ENCODE measurements at places on chromosomes 2 and 18.

DNA sequence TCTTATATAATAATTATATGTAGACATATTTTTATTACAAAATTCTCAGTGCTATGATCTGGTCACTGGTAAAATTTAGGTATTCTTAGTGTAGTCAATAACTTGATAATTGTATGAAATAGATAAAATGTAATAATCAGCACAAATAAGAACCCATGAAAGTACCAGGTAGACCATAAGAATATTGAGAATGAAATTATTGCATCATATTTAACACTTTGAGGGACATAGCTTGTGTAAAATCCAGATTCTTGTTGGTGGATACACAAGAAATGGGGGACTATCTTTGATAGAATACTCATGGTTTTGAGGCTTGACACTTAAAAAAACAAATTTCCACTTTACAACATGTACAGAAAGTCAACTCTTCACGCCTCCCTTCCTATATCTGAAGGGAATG lies 898.8 kb upstream of the DDX18 start:
- no peak for DNase-seq

GRCh38 chr2:236628256-236628901 lies 58.8 kb downstream of the ACKR3 start:
- no peak for DNase-seq

DNA sequence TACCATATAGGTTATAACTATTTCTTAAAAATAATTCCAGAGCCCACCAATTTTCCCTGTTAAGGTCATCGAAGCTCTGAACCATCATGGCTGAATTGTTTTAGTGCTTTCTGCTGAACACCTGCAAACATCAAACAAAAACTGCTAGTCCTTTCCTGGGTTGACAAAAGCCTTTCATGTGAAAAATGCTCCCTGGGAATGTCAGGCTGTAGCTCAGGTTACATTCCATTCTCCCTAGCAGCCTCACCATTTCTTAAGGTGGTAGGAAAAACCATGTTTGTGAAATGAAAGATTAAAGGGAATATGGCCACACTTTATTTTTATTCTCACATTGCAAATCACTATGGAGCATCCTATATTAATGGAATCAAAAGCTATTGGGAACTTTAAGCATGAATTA lies 5.7 kb downstream of the TCF4 start:
- no peak for DNase-seq

- DNase-seq = no peak
These were observed 223.4 kb downstream of the WDPCP start for GRCh38 chr2:63364866-63365265.

DNA sequence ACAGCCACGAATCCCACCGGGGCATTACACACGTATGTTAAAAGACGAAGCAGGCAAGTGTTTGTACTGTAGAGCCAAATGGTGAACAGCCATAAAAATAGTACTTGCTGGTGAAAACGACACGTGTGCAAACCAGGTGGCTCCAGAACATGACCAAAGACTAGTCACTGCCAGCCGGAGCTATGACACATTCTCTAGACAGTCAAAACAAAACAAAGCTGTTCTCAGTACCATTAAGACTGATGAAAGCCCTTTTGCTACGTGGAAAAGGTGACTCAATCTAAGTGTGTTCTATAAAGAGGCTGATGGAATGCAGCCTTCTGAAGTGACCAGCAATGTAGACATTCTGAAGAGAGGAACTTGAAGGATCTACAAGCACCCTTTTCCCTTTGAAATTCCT lies 367.7 kb upstream of the NETO1 start:
- no peak for DNase-seq

DNA sequence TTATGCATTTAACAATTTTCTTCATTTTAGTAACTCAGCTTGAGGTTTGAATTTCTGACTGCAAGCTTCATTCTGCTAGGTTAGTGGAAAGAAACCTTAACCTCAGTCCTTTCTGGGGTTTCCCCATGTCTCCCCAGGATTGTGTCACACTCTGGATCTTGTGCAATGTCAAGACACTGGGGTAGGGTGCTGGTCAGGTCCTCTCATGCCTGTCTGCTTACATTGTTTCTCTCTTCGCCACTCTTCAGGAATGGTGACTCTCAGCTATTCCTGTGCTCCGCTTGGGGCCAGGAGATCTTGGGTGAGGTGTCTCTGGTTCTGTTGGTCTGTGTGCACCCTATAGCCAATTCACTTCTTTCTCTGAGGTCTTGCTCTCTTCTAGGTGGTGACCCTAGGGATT lies 23.9 kb downstream of the CTLA4 start:
- DNase-seq = no peak

DNA sequence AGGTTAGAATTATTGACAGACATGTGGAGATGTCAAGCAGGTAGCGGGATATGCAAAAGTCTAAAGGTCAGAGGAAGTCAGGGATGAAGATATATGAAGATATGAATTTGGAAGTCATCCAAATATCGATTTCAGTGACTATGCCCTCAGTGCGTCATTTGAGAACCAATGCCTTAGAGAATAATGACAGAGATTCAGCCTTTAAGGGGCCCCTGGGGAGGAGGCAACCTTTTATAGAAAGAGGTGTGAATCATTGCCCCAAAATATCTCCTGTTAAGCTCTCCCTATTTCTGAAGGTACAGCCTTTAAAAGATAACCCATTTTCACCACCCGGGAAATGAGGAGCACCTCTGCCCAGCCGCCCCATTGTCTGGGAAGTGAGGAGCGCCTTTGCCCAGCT lies 223.4 kb downstream of the NCKAP5 start:
- no peak for DNase-seq

DNA sequence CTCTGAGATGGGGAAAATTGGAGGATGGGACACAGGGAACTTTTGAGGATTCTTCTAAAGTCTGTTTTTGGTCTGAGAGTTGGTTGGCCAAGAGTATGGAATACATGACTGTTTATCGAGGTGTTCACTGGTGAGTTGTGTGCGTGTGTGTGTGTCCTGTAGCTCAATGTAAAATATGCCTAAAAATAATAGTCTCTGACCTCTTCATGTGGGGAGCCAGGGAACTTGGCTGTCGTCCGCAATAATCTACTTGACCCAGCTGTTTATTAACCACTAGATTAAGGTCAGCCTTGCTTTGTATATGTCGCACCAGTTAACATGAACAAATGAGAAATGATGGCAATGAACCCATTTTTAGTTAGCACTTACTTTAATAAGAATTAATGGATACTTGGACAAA lies 177.5 kb upstream of the TPO start:
- no peak for DNase-seq

DNA sequence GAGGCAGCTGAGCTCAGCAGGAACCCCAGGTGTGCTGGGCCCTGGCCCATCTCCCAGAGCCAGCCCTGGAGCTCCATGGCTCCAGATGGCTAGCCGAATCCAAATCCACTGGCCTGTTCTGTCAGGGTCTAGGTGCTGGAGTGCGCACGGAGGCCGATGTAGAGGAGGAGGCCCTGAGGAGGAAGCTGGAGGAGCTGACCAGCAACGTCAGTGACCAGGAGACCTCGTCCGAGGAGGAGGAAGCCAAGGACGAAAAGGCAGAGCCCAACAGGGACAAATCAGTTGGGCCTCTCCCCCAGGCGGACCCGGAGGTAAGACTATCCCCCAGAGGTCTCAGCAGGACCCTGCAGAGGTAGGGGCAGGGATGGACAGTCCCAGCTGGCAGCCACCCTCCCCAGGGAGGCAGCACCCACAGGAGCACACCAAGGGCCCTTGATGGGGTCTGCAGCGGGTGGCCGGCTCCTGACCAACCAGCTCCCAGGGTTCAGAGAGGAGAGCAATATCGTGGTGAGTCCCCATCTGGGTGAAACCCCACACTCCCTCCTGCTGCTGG lies 26.1 kb upstream of the PRLH start:
- DNase-seq = no peak

- DNase-seq = no peak
These were observed 33.4 kb downstream of the MYCN start for GRCh38 chr2:15973481-15974401.

DNA sequence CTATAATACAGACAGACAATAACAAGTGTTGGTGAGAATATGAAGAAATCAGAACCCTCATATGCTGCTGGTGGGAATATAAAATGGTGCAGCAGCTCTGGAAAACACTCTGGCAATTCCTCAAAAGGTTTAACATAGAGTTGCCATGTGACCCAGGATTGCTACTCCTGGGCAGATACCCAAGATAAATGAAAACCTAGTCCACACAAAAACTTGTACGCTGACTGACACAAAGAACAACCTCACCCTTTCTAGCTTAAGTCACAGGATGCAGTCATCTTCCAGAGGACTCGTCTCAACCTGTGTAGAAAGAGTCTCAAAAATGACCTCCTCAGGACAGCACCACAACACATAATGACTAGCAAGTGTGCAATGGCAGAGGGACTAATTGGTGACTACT lies 71.6 kb upstream of the ACAA2 start:
- no peak for DNase-seq

DNA sequence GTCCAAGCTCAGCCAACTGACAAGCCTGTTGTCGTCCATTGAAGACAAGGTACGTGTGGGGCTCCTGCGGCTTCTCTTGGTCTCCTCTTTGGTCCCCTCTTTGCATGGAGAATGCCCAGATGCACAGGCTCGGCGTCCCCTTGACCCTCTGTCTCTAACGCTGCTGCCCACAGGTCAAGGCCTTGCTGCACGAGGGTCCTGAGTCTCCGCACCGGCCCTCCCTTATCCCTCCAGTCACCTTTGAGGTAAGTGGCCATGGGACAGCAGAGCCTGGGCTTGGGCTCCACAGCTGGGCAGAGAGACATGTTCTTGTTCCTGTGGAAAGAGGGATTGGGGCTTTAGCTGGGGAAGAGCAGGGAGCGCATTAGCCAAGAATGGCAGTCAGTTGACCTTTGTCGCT lies 86.1 kb downstream of the INPP5D start:
- no peak for DNase-seq

GRCh38 chr18:22286585-22286984 lies 117.2 kb downstream of the GATA6 start:
- no peak for DNase-seq

- DNase-seq = no peak
These were observed 75.0 kb downstream of the KCNG2 start for GRCh38 chr18:79872527-79873444.

- no peak for DNase-seq
These were observed 2.4 kb upstream of the ETAA1 start for GRCh38 chr2:67394734-67395133.

DNA sequence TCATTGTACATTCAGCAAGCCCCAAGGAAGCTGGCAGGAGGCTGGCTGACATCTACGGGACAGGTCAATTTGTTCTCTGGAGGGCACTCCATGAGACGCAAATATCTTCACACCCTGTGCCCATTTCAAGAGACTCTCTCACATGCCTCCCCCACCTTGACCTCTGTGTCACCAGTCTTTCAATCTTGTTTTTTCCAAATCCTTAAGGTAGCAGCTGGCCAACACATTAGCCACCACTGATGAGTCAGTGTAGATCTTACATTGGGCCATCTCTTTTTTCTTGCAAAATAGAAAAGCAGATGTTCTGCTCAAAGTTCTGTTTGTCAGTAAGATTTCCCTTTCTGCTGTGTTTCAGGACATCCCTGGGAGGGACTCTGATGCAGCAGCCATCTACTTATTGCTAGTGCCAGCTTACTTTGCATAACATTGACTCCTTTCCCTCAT lies 1.7 kb upstream of the DPP4 start:
- no peak for DNase-seq

DNA sequence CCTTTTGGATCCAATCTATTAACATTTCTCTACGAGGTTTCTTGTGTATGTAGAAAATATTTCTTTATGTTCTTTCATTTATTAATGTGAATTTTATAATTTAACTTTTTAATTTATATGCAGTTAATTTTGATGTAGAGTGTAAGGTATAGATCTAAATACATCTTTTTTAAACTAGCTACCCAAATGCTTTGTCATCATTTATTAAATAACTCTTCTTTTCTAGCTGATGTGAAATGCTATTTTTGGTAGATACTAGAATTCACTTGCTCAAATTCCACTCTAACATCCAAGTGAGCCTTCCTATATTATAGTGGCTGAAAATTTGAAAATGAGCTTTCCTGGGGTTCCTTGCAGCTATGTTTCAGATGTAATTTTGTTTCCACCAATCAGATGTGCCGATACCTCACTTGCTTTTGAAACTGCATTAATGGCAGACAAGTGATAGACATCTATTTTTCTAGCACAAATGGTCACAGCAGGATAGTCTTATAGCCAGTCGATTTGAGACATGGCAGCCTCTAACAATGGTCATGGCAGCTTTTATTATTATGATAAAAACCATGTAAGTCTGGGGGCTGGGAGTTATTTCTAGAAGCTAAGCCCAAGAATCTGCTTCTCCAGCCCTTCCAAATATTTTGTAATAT lies 10.9 kb upstream of the ICOS start:
- DNase-seq = no peak

DNA sequence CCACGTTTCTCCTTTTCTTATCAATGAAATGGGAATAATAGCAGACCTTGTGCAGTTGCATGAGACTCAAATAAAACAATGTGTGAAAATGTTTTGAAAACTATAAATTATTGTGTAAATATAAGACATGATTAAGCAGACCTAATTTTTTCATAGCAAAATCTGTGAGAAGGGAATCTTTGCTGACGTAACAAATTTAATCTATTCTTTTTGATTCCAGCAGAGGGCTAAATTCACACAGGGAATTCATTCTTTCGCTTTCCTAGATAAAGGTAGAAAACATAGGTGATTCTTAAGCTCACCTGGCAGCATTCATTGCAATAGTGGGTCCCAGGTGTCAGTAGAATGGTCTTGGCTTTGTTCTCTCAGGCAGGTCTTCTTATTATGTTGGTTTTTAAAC lies 450.0 kb upstream of the GCFC2 start:
- no peak for DNase-seq

DNA sequence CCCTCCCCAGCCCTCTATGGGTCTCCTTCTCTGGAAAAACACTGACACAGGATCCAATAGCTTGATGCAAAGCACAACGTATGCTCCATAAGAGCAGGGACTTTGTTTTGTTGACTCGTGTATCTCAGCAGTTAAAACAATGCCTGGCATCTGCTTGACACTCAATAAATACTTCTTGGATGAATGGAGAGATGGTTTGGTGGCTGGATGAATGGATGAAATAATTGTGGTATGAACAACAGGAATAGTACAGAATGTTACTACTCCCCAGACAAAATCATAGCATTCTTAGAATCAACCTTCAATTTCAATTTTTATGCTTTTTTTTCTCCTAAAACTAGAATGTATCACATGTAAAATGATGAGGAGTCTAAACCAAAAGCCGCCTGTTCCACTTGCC lies 57.4 kb downstream of the KCNE4 start:
- DNase-seq = no peak

GRCh38 chr2:218292048-218293014 lies at the start of gene TMBIM1:
TMBIM1 (minus strand) TSS chr2:218292503; CDS start chr2:218282141, 10,362 bp downstream.
- DNase-seq = peak; percentile 59

GRCh38 chr2:109200616-109201464 lies 71.8 kb downstream of the SH3RF3 start:
- DNase-seq = no peak

- no peak for DNase-seq
These were observed 44.7 kb downstream of the ANTXR1 start for GRCh38 chr2:69057660-69058059.

GRCh38 chr2:6072768-6073167 lies 380.6 kb downstream of the SOX11 start:
- DNase-seq = no peak

- no peak for DNase-seq
These were observed 144.3 kb downstream of the MTCL1 start for GRCh38 chr18:8849696-8850095.

Data from right renal pelvis (tissue), 4 donors.